Activated naive CD4-positive, alpha-beta T cell treated with Interleukin-2 at 50 U/mL for 16 hours (primary cell): ENCODE measurements at places on chromosomes 5 and 9.

GRCh38 chr9:84271531-84271900, 69.0 kb downstream of the SLC28A3 start:
- DNase-seq, result peak; percentile 16

- DNase-seq, result no peak
These were observed 24.9 kb upstream of the HNRNPH1 start for GRCh38 chr5:179648410-179648809.

GRCh38 chr9:136172412-136173079, 32.4 kb downstream of the LHX3 start:
- DNase-seq, result no peak

GRCh38 chr5:68041293-68041692, 174.3 kb upstream of the PIK3R1 start:
- no peak for DNase-seq

DNA sequence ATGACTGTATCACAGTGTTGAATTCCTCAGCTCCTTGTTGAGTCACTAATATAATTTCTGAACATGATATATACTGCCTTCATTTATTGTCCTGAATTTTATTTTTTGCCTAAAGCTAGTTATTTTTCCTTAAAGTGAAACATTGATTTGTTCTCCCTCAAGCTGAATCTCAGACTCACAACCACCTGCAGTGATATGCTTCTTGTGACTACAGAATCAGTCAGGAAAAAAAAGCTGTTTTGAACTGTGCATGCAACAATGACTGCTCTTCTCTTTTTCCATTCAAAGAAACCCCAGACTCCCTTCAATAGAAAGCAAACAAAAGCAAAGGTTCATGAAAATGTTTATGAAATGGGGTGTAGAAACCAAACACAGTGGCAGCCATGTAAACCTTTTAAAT, 470.2 kb upstream of the CHD1 start:
- DNase-seq, result no peak

GRCh38 chr9:84819491-84819991, 150.0 kb downstream of the NTRK2 start:
- no peak for DNase-seq

DNA sequence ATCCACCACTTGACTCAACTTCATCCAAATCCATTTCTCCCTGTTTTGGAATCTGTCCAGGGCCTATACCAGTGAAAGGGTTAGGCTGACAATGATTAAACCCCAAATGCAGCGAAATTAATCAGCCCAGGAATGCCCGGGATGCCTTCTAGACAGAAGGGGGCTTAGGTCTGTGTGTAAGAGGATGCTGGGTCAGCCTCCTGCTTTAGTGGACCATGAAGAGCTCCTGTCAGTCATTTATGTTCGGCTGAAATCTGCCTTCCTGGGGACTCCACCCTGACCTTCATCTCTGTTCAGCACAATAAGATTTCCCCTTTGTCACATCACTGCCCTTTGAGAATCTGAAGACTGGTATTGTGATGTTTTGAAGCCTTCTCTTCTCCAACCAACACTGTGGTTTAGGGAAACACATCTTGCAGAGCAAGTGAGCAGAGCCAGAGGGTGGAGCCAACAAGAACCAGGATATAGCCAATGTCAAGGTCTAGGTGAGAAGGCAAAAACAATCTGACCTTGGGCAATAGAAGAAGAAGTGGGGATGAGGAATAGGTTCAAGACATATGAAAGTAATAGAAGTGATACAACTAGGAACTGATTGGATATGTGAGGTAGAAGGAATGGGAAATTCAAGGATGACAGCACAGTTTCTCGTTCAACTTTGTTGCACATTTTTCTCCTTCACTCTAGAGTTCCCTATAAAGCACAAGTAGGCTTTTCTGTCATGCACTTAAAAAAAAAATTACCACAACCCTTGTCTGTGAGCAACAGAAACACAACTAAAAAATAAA, 234.4 kb downstream of the ARHGAP26 start:
- no peak for DNase-seq

DNA sequence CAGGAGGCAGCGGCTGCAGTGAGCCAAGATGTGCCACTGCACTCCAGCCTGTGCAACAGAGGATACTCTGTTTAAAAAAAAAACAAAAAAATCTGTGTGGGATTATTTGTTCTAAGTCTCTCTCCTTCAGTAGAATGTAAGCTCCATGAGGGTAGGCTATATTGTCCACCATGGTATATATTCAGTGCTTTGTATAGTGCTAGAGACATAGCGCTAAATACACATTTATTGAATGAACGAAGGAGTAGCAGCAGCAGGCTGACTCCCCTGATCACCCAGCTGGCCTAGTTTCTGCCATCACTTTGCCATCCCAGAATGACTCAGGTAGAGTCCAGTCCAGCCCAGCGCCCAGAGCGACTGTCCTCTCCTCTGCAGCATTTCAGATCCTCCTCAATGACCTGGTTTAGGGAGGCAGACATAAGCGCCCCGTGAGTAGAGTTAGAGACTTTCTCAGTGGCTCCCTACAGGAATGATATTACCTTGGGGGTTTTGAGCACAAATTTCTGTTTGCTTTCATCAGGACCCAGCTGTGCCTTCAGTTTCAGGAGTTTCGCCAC, 716 bp downstream of the HARS1 start:
- no peak for DNase-seq

GRCh38 chr9:81077572-81077971, 611.8 kb downstream of the TLE1 start:
- no peak for DNase-seq

- no peak for DNase-seq
These were observed 230.6 kb downstream of the NFIB start for GRCh38 chr9:14083366-14083765.

- no peak for DNase-seq
These were observed 109.9 kb downstream of the YIPF5 start for GRCh38 chr5:144060598-144060997.

- no peak for DNase-seq
These were observed 1.2 kb downstream of the G3BP1 start for GRCh38 chr5:151772846-151773561.

DNA sequence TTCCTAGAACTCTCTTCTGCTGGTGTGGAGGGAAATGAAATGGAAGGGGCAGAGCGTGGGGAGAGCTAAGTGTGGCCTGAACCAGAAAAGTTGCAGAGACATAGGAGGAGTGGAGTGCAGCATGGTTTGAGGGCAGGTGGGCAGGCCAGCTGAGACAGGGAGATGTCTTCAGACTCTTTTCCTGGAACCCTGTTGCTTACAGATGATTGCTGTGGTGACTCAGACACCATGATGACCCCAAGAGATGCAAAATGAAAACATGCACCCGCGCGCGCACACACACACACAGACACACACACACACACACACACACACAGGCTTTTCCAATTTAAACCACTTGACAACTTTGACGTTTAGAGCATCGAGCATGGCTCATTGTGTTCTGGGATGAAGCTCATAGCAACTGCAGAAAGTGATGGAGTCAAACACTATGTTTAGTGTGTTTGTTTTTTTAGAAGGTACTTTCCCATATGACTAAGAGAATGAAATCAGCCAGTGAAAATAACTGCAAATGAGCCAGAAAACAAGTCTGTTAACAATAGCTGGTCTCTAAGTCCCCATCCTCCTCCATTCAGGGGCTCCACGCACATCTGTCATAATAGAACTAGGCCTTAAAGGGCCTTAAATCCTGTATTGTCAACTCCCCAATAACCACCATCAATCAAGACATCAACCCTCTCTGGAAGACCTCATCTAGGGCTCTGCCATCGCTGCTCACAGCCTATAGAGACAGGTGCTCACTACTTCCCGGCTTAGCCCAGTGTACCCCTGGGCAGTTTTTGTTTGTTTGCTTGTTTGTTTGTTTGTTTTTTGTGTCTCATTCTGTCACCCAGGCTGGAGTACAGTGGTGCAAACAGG, 9.6 kb downstream of the TMOD1 start:
- no peak for DNase-seq

- DNase-seq, result no peak
These were observed 14.3 kb downstream of the IL5 start for GRCh38 chr5:132528866-132529634.

- DNase-seq, result no peak
These were observed 68.7 kb upstream of the SLC1A3 start for GRCh38 chr5:36537724-36538123.

- no peak for DNase-seq
These were observed 245.5 kb downstream of the AUH start for GRCh38 chr9:91116211-91116610.

DNA sequence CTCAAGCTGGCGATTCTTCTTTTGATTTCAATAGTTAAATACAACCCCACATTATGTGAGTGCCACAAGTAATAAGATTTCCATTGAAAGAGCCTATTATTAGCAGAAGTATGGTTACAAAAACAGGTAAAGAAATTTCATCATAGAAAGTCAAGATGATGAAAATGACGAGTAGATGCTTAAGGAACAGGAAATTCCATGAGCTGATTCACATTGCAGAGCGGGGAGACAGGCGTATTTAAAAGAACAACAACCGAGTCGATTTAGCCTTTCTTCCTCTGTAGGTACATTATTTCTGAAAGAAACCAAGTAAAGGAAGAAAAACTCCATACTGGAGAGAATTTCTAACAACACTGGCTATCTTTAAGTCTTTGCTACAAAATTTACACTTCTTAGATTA, 310.4 kb downstream of the SLF1 start:
- no peak for DNase-seq

DNA sequence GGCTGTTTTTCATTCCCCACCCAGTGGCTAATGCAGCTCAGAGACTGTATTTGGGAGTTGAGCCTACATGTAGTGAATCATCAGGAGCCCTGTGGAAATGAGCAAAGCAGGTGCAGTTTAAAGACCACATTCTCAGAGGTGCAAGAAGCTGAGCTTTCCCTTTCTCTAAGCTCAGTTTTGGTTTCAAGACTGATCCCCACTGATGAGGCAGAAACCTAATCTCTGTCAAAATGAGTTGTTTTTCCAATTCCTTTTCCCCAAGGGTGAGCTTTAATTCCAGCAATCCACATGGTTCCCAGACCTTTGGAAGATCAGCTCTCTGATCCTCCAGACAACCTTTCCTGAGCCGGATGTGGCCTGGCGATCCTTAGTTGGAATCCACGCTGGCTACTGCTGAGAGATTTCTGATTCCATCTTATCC, 420.5 kb downstream of the EBF1 start:
- no peak for DNase-seq

DNA sequence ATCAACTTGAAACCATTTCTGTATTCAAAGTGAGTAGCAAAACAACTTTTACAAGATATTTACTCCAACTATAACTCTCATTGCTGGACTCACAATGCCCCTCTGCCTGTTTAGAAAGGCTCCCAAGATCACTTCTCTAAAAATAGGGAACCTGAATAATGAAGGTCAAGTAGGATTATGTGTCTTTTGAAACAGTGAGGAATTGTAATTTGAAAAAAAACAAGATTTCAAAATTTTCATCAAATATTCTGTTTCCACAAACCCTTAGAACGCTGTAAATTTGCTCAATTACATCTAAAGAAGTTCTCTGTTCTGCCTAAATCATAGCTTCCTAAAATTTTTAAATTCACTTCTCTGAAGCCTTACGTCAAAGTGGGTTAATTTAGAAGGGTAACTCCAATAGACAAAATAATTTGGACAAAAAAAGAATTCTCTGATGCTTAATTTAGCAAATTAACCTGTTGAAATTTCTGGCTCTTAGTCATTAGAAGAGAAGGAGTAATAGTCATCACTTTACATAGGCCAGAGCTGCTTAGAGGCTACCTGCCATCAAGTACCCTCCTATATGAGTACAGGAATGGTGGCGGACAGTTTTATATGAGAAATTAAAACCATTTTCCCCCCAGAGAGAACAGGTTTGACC, 4.0 kb downstream of the ELL2 start:
- DNase-seq, result no peak

DNA sequence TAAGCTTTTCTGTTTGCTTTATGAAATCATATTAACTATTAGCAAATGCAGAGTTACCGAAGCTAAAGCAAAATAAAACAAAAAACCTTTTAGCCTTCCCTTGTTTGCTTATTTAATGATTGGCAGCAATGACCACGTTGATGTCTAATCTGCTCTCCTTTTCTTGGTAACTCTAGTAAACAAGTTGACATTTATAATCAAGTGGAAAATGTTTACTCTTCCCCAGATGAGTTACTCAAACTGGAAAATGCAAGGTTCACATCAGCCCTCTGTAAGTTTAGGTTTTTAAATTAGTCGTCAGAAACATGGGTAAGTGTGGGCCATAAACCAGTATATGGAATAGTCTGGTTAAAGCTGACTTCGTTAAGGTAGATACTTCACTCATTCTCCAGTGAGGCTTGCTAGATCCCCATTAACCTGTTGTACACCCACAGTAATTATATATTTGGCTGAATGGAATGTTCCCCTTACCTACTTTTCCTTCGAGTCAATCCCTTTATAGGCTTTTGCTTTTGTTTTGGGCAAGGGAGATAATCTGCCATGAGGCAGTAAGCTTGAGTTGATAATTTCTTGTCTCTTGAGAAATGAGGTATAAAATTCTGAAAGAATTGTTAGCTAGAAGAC, 100.9 kb downstream of the GDNF start:
- no peak for DNase-seq

DNA sequence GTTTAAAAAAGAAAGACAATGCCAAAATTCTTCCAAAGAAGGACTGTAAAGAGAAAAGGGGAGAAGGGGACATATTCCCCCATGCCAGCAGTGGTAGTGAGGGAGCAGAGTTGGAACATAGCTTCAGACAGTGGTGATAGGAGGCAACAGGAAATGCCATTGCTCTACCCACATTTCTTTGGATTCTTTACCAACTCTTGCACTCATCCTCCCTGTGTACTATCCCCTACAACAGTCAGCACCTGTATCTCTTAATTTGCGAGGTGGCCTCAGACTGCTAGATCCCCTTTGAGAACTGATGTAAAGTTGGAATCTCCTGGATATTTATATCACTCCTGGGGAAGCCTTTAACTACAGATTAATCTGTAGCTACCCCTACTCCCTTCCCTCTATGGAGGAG, 320.6 kb upstream of the PTGER4 start:
- DNase-seq, result no peak

DNA sequence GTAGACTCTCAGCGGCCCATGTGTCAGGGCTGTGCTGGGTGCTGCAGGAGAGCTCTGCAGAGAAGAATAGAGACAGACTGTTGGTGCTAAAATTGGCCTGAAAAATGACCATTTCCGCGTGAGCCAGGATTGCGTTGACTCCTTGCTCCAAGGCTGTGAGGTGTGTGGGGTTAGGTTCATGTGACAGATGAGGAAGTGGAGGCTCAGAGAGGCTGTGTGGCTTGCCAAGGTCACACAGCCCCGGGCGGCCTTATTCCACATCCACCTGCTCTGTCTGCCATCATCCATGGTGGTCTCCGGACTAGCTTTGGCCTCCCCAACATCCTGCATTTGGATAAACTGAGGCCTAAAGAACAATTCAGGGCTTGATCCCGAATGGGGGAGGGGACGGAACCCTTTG, 15.2 kb downstream of the NEK6 start:
- DNase-seq, result no peak

GRCh38 chr5:175464074-175464941, 14.1 kb upstream of the SFXN1 start:
- DNase-seq, result peak; percentile 70
